Activated T-helper 1 cell treated with anti-CD3 and anti-CD28 coated beads, Interleukin-2, amount 50 U/mL, for 16 hours (primary cell): ENCODE measurements at places on chromosomes 12 and 14.

DNA sequence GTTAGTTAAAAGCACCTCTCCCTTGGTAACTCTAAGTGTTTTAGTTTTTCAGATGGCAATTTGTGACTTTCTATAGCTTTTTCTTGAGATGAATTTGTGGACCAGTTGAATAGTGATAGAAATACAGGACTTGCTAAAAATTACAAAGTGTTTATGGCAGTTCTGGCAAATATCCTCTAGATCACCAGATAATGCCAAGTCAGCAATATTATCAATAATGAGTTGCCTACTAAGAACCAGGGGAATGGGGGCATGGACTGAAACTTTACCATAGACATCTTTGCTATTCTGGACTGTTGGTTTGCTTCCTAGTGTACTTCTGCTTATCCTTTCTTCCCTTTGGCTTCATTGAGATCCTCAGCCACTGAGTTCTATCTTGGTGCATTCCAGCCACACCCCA lies 584.2 kb downstream of the DIO2 start:
- DNase-seq, result no peak

- DNase-seq, result no peak
Observed at GRCh38 chr12:106508966-106509365, 73.8 kb upstream of the RFX4 start.

- DNase-seq, result no peak
Observed at GRCh38 chr12:20063116-20063515, 305.2 kb upstream of the PDE3A start.

- DNase-seq, result no peak
Observed at GRCh38 chr12:122872815-122873361, 23.0 kb downstream of the VPS37B start.

DNA sequence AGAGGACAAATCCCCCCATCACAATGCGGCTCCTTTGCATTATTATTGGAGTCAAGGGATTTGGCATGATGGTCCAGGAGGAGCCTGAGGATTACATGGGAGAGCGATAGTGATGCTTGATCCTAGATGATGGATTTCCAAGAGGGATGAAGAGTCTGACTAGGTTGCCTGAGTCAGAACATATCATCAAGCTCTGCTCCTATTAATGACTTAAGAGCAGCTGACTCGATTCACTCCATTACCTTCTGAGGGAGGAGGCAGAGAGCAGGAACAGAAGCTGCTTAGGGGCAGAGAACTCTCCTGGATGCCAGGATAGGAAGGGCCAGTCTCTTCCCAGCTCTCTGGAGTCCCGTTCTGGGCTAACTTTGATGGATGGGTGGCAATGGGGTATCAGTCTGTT lies 54.0 kb upstream of the CISTR start:
- DNase-seq, result no peak

DNA sequence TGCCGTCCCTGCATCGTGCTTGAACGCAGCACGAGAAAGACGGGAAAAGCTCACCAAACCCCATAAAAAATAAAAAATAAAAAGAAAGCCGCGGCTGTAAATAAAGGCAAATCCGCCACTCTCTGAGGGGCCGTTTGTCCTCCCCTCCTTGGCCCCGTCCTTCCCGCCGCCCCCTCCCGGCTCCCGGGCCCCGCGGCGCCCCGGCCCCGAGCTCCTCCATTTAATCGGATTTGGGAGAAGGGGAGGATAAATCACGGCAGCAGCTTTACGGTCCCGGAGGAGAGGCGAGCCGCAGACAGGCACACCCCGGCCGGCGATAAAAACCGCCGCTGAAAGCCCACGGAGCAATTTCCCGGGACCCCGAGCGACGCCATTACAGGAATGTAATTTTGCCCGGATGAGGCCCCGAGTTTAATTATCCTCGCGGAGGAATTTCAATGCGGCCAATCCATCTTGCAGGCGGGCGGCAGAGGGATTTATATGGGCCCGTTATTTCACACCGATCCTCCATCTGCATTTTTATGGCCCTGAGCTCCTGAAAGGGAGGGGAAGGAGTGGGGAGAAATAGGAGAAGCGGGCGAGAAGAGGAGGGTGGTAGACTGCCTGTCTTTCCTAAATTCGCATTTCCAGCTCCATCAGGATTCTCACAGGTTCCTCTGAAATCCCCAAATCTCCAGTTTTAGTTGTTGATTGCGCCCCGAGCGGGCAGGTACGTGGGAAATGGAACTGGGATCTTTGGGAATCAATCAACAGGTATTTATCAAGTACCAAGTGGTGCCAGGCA lies 1.3 kb upstream of the ATP5MC2 start:
- DNase-seq, result no peak
